ENCODE measurements at places on chromosomes 1 and 21.

- H3K4me1 ChIP-seq, result no peaks in the 10 kb centered on the region
- no peaks in the 10 kb centered on the region for H3K27me3 ChIP-seq
These were observed 7.5 kb upstream of the GOLT1A start for GRCh38 chr1:204221271-204221670.

- no peak for DNase-seq
- no peaks in the 10 kb centered on the region for H3K27me3 ChIP-seq
- H3K4me3 ChIP-seq, result no peak overlapping the region
- H3K36me3 ChIP-seq, result no peaks in the 10 kb centered on the region
These were observed 25.6 kb downstream of the OR10J5 start for GRCh38 chr1:159510229-159510541.

GRCh38 chr1:209667708-209668107 lies 7.5 kb upstream of the G0S2 start:
- no peaks in the 10 kb centered on the region for H3K4me1 ChIP-seq
- no peaks in the 10 kb centered on the region for H3K36me3 ChIP-seq
- H3K27me3 ChIP-seq, result no peaks in the 10 kb centered on the region

DNA sequence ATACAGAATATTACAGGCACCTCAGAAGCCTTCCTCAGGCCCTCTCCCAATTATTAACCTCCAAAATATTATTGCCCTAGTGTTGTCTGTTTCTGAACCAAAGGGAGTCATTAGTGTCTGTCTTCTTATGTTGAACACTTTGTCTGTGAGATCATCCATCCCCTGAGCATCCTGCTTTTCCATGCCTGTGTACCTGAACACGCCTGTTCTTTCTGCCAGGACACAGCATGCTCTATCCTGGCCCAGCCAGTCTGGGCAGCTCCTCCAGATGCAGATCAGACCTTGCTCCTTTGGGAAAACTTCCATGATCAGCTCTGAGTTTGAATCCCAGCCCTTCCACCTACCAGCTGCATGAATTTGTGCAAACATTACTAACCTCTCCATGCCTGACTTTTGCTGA lies 11.0 kb upstream of the CDC42 start:
- H3K4me1 ChIP-seq, result peaks cover 74% of the 10 kb centered on the region
- no peaks in the 10 kb centered on the region for H3K27me3 ChIP-seq
- H3K4me3 ChIP-seq, result no peak overlapping the region

- H3K27ac ChIP-seq, result no peak overlapping the region
- no peak for DNase-seq
- H3K36me3 ChIP-seq, result no peaks in the 10 kb centered on the region
- no peaks in the 10 kb centered on the region for H3K27me3 ChIP-seq
- H3K4me3 ChIP-seq, result no peak overlapping the region
These were observed 283.1 kb downstream of the SIPA1L2 start for GRCh38 chr1:232346844-232347243.

DNA sequence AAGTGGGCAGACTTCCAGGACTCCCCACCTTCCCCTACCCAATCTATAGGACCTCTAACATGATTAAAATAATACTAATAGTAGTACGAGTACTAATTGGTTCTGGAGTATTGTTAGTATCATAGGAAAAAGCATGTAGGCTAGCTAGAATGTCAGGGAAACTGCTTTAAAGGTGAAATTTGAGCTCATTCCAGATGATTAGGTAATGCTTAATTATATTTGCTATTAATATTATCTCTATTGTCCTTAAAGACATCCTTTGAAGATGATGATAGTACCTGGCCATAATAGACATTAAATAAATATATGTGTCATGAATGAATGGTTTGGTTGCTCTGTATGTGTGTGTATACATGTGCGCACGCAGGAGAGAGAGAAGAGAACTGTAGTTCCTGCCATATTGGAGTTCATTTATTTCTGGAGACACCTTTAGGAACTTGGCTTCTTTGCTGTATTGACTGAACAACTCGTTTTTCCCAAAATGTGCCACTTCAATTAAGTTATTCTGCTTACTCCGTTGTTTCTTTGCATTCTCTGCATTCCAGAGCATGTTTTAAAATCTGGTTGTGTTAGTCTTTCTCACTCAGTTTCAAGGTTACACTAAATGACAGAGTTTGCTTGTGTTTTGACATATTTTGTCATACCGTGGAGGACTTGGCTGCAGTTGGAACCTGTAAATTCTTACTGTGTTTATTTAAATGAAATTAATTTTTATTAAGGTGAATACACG lies 117.1 kb downstream of the OSBPL9 start:
- H3K4me1 ChIP-seq, result peaks cover 35% of the 10 kb centered on the region
- no peak overlapping the region for H3K27ac ChIP-seq
- no peaks in the 10 kb centered on the region for H3K27me3 ChIP-seq
- no peak overlapping the region for H3K4me3 ChIP-seq
- no peak for DNase-seq

GRCh38 chr21:43345746-43346409 lies 81.1 kb downstream of the SIK1 start:
- H3K27me3 ChIP-seq, result no peaks in the 10 kb centered on the region
- DNase-seq, result no peak
- no peak overlapping the region for H3K4me3 ChIP-seq
- H3K4me1 ChIP-seq, result no peaks in the 10 kb centered on the region
- no peaks in the 10 kb centered on the region for H3K36me3 ChIP-seq
- no peak overlapping the region for H3K27ac ChIP-seq

- no peaks in the 10 kb centered on the region for H3K4me1 ChIP-seq
- no peaks in the 10 kb centered on the region for H3K27me3 ChIP-seq
- no peak for DNase-seq
- no peak overlapping the region for H3K27ac ChIP-seq
- H3K36me3 ChIP-seq, result no peaks in the 10 kb centered on the region
- no peak overlapping the region for H3K4me3 ChIP-seq
These were observed 101.0 kb downstream of the PDE9A start for GRCh38 chr21:42754270-42754933.

- no peaks in the 10 kb centered on the region for H3K36me3 ChIP-seq
- DNase-seq, result no peak
- H3K27ac ChIP-seq, result no peak overlapping the region
- no peaks in the 10 kb centered on the region for H3K27me3 ChIP-seq
These were observed 28.6 kb upstream of the ZNF697 start for GRCh38 chr1:119676571-119677206.

DNA sequence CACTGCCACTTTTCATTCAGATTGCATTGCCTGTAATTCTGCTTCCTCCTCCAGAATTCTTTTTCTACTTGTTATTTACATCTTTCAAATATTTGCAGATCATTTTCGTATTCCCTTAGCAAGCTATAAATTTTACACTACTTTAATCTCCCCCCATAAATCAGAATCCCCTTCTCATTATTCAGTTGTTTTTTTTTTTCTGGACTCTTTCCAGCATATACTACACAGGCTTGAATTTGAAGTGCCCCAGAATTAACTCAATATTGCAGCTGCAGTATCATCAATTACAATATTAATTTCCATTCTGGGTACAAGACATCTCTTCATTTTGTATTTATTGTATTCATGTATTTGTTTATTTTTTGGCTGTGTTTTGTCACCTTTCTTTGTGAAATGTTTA lies 1494.3 kb downstream of the AMY1C start:
- no peak overlapping the region for H3K27ac ChIP-seq
- no peak for DNase-seq
- no peak overlapping the region for H3K4me3 ChIP-seq
- no peaks in the 10 kb centered on the region for H3K36me3 ChIP-seq

GRCh38 chr1:68812333-68812732 lies 315.5 kb upstream of the DEPDC1 start:
- no peaks in the 10 kb centered on the region for H3K27me3 ChIP-seq
- no peak for DNase-seq
- H3K36me3 ChIP-seq, result no peaks in the 10 kb centered on the region

- H3K4me1 ChIP-seq, result no peaks in the 10 kb centered on the region
- H3K4me3 ChIP-seq, result no peak overlapping the region
- no peak overlapping the region for H3K27ac ChIP-seq
- H3K27me3 ChIP-seq, result no peaks in the 10 kb centered on the region
These were observed 293.0 kb downstream of the MRPL39 start for GRCh38 chr21:25314247-25314646.

GRCh38 chr1:45864167-45865106 lies 61.0 kb downstream of the MAST2 start:
- no peak overlapping the region for H3K4me3 ChIP-seq
- no peaks in the 10 kb centered on the region for H3K36me3 ChIP-seq
- no peak overlapping the region for H3K27ac ChIP-seq
- H3K4me1 ChIP-seq, result no peaks in the 10 kb centered on the region

DNA sequence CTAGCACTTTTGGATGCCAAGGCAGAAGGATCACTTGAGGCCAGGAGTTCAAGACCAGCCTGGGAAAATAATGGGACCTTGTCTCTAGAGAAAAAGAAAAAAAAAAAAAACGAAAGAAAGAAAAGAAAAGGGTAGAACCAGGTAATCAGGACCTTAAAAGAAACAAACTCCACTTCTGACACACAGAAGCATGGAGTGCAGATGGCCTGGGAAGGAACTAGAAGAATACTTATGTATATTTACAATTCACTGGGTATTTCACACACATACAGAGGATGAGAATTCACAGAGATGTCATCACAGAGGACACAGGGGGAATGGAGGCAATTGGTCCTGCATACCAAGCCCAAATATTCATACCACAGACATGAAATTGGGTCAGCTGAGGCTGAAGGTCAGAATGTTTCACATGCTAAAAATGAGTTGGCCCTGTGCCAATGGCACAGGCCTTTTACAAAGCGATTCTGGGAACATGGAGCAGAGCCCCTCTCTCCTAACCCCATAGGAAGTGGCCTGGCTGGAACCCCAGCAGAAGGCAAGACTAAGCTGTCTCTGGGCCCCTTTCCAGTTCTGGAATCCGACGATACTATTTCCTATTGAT lies 4.4 kb downstream of the B4GALT3 start:
- peaks cover 18% of the 10 kb centered on the region for H3K4me1 ChIP-seq
- H3K27ac ChIP-seq, result no peak overlapping the region
- no peak for DNase-seq
- no peaks in the 10 kb centered on the region for H3K27me3 ChIP-seq

GRCh38 chr1:11054181-11054580 lies 5.6 kb downstream of the SRM start:
- no peaks in the 10 kb centered on the region for H3K27me3 ChIP-seq
- DNase-seq, result no peak
- H3K4me3 ChIP-seq, result no peak overlapping the region
- H3K36me3 ChIP-seq, result no peaks in the 10 kb centered on the region
- H3K27ac ChIP-seq, result no peak overlapping the region

DNA sequence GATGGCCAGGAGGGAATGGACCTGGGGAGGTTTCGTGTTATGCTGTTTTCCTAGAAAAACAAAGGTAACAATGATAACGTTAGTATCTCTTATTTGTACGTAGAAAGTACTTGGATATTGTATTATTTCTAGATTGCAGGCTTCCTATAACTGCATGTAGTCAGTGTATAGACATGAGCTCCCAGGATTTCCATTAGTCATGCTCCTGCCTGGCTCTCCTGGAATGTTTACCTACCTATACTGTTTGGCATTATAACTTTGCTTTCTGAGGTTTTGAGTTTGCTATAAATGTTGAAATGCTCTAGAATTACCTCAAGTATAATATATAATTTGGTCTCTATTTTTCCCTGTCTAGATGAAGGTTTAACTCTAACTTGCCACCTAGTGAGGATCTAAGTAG lies 66.1 kb downstream of the TTC3 start:
- no peak overlapping the region for H3K4me3 ChIP-seq
- no peak overlapping the region for H3K27ac ChIP-seq
- DNase-seq, result no peak
- H3K27me3 ChIP-seq, result no peaks in the 10 kb centered on the region

DNA sequence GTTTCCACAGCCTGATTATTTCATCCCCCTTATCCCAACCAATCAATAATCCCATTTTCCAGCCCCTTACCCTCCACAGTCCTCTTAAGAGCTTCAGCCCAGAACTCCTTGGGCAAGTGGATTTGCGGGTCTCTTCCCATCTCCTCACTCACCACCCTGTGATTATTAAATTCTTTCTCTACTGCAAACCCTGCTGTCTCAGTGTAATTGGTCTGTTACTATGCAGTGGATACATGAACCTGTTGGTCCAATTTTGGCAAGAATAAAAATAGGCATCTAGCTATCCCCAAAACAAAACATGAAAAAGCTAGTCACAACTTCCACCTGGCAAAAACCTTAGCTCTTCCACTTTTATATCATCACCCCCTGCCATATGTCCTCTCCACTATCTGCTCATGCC lies 36.2 kb upstream of the TNFSF4 start:
- DNase-seq, result no peak
- H3K27me3 ChIP-seq, result no peaks in the 10 kb centered on the region
- no peak overlapping the region for H3K27ac ChIP-seq
- no peaks in the 10 kb centered on the region for H3K36me3 ChIP-seq
- H3K4me1 ChIP-seq, result no peaks in the 10 kb centered on the region

DNA sequence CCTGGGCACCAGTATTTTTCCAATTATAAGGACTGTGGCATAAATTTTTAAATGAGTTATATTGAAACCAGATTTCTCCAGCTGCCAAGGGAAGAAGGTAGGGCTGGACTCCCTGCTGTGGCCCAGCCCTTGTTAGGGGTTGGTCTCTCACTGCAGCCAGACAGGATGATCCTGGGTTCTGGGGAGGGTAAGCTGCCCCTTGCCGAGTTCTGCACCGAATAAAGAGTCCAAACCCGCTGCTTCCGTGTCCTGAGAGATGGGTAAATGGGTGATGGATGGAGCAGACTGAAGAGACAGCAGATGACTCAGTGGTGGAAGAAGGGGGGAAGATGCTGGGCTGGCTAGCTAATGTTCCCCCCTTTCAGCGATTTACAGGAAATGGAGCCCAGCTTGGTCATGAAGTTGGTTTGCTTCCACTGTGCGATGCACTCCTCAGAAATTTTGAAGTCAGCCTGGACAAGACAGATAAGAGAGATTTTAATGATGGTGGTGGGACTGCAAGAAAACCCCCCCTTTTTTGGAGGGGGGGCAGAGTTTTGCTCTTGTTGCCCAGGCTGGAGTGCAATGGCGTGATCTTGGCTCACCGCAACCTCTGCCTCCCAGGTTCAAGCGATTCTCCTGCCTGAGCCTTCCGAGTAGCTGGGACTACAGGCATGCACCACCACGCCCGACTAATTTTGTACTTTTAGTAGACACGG lies 41.4 kb downstream of the YARS1 start:
- no peak overlapping the region for H3K4me3 ChIP-seq
- H3K36me3 ChIP-seq, result peaks cover 20% of the 10 kb centered on the region
- no peaks in the 10 kb centered on the region for H3K27me3 ChIP-seq

DNA sequence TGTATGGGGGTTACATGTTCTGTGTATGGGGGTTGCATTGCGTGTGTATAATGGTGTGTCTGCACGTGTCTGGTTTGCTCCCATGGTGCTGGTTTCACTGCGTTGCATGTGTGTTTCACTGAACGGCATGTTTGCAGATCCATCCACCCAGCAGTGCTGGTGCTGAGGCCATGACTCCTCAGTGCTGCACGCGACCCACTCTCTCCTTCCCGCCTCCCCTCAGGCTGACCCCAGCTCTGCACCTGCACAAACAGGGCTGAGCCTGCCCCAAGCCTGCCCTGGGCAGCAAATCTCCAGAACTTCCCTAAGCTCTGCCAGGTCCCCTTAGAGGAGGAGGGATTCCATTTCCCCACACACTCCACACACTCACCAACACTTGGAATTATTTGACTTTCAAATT lies 18.7 kb downstream of the ACTRT2 start:
- no peak overlapping the region for H3K27ac ChIP-seq
- H3K27me3 ChIP-seq, result no peaks in the 10 kb centered on the region
- H3K4me1 ChIP-seq, result peaks cover 7% of the 10 kb centered on the region
- no peak for DNase-seq
- H3K4me3 ChIP-seq, result no peak overlapping the region
- H3K36me3 ChIP-seq, result no peaks in the 10 kb centered on the region

- no peak overlapping the region for H3K4me3 ChIP-seq
- DNase-seq, result no peak
- H3K4me1 ChIP-seq, result peaks cover 5% of the 10 kb centered on the region
- H3K27me3 ChIP-seq, result peaks cover 10% of the 10 kb centered on the region
- H3K36me3 ChIP-seq, result no peaks in the 10 kb centered on the region
These were observed 39.8 kb upstream of the SYNC start for GRCh38 chr1:32742199-32742947.

Measured in CD8-positive, alpha-beta memory T cell (primary cell).